ENCODE measurements at places on chromosomes 13 and 19. TPM values are rescaled to one million over a fixed set of nuclear protein-coding genes. Genes with fewer than 3 reads are reported as not detected.

The ATP1A3 gene
- 342 TPM for total RNA-seq

The SYNGR4 gene
- not detected for total RNA-seq

The CALR3 gene
- not detected for total RNA-seq

The SIGLEC12 gene
- total RNA-seq, result 0.19 TPM

The ZNF44 gene
- total RNA-seq, result 9.2 TPM

The IRGC gene
- total RNA-seq, result not detected

The ANKLE1 gene
- 0.19 TPM for total RNA-seq

The ONECUT3 gene
- not detected for total RNA-seq

The POSTN gene
- 4.4 TPM for total RNA-seq

The DEDD2 gene
- 16.7 TPM for total RNA-seq

The MOB3A gene
- 14.3 TPM for total RNA-seq

The TNFRSF19 gene
- total RNA-seq, result 36.5 TPM

The ANGPTL8 gene
- 0.87 TPM for total RNA-seq

The ADAMTS10 gene
- 10.0 TPM for total RNA-seq

The UBXN6 gene
- 119 TPM for total RNA-seq

The SRRM5 gene
- 0.16 TPM for total RNA-seq

The LRRC63 gene
- not detected for total RNA-seq

The NDUFB7 gene
- 529 TPM for total RNA-seq

The ZNF443 gene
- 1.9 TPM for total RNA-seq

The OR4F17 gene
- not detected for total RNA-seq

The CEACAM1 gene
- total RNA-seq, result 4.3 TPM

The CYP2A7 gene
- not detected for total RNA-seq

The TSEN34 gene
- 16.1 TPM for total RNA-seq

The ZNF541 gene
- total RNA-seq, result 1.2 TPM
